ENCODE measurements at places on chromosomes 4 and X.

DNA sequence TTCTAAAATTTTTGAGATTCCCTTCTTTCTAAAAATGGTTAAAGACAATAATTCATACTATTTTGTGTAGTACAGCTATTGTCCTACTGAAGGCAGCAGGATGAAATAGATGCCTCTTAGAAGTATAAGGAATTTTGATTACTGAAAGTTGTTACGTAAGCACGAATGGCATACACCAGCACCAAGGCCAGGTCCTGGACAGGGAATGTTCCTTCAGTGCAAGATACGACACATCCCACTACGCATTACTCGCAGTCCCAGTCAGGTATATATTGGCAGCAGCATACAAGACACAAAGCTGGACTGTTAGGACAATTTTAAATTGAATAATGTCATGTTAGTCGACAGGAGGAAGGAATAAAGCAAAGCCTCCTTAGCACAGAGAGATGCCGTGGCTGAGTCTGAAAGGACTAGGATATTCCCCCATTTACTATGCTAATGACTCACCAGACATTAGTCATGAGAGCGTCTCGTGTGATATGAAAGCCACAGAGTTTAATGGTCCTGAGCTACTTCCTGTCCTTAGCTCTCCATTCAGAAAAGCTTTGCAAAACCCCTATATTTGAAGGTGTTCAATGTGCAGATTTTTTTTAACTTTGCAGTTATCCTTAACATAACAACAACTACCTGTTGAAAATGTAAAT is 504.3 kb downstream of the FAM133A start:
- peak; percentile 25 for DNase-seq

- DNase-seq = no peak
Measured at GRCh38 chrX:150421816-150422215, 58.7 kb downstream of the MAMLD1 start.

DNA sequence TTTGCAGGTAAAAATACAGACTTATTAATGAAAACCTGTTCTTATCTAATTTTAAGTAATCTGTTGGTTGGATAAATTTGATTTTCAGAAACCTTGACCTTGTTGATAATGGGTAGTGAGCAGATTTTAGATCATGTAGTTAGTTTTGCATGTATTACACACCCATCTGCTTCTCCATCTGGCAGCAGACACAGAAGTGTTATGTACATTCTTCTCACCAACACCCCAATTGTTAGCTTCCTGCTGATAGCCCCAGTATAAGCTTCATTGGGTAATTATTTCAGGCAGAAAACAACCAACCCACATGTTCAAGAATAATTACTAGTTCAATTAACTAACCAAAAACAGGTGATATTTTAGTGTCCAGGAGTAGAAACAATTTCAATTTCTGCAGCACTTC is 1740.5 kb upstream of the AGA start:
- no peak for DNase-seq

DNA sequence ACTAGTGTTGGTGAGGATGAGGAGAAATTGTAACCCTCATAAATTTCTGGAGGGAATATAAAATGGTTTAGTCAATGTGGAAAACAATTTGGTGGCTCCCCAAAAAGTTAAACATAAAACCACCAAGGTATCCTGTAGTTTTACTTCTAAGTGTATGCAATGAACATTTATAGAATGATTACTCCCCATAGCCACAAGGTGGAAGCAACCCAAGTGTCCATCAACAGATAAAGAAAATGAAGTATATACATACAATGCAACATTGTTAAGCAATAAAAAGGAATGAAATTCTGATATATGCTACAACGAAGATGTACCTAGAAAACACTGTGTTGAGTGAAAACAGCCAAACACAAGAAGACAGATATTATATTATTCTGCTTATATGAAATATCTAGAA is 569.1 kb upstream of the GRID2 start:
- peak; percentile 64 for DNase-seq

DNA sequence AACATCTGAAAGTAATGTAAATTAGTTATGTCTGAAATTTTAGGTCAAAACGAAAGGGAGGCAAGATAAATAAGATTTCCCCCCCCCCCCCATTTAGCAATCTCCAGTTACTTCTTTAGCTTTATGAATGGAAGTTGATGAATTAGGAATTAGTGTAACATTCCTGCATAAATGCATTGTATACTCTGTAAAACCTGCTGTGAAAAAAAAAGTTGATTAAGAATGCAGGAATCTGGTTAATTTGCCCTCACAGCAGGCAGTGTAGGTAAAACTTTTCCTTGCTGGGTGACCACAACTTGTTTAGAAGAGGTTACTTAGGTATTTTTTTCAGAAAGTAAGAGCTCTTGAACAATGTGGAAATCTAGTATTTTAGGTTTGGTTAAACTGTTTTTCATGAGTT is 15.3 kb downstream of the LARP7 start:
- DNase-seq = no peak

- peak; percentile 15 for DNase-seq
Measured at GRCh38 chrX:138034136-138034535, 468.2 kb downstream of the ZIC3 start.

DNA sequence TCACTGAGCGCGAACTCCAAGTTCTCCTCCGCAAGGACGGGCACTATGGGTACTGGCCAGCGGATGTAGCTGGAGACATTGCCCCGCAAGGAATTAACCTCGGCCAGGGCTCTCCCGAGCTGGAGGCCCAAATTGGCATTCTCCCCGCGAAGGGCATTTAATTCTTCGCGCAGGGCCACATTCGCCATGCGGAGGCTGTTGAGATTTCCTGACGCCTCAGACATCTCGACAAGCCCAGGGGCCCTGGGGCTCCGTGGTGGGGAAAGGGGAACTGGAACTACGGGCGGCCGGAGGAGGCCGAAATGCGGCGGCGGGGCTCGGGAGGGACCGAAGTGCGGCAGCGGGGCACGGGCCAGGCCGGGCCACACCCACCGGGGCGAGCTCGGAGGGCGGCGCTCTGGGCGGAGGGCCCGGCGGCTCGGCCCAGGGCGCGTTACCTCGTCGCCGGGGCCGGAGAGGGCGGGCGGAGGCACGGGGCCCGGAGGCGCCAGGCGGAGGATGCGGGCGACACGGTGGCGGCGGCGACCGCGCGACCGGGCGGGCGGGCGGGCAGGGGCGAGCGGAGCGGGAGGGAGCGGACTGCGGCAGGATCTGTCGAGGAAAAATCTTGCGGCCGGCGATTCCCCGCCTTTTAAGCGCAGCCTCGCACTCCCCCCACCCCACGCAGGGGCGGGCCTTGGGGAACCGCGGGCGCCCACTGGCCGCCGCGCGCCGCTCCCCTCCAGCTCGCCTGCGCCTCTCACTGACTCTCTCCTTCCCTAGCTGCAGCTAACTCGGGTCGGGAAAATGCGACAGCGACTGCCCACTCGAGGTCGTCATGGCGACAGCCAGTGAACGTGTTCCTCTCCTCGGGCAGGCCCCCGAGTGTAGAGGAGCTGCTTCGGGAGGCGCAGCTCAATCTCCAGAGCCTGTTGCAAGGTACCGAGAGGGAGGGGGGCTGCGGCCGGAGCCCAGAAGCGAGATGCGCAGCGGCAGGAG is at the start of gene RTL5:
Gene RTL5 (minus strand): TSS at position 599 of the 978 bp plus-strand sequence.
- no peak for DNase-seq

DNA sequence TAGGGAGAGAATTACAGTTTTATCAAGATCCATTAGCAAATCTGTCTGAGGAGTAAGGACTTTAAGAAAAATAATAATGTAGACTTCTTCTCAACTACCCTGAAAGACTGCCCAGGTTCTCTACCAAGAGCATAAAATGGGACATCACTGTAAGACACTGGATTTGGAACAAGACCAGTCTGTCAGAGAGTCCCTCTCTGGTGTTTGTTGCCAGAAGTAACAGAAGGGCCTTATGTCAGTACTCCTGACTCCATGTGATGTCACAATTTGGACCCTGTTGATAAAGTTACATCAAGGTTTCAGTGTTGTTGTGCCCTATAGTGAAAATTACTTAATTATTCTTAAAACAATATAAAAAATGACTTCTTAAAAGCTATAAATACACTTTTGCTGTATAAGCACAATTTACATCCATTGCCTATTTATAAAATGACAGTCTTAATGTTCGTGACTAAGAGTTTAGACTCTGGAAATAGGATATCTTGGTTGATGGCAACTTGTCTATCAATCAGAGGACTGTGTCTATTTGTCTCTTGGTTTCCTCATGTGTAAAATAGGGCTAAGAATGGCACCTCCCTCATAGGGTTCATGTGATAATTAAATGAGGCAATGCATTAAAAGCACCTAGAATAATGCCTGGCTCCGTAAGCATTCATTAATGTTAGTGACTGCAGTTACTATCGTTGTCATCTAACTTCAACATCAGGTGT is 57.8 kb downstream of the RS1 start:
- no peak for DNase-seq

GRCh38 chr4:20395160-20395773 is 143.6 kb downstream of the SLIT2 start:
- peak; percentile 60 for DNase-seq

GRCh38 chrX:9456250-9457074 is 8.4 kb upstream of the TBL1X start:
- no peak for DNase-seq

GRCh38 chr4:53916431-53916889 is 147.9 kb downstream of the CHIC2 start:
- no peak for DNase-seq

DNA sequence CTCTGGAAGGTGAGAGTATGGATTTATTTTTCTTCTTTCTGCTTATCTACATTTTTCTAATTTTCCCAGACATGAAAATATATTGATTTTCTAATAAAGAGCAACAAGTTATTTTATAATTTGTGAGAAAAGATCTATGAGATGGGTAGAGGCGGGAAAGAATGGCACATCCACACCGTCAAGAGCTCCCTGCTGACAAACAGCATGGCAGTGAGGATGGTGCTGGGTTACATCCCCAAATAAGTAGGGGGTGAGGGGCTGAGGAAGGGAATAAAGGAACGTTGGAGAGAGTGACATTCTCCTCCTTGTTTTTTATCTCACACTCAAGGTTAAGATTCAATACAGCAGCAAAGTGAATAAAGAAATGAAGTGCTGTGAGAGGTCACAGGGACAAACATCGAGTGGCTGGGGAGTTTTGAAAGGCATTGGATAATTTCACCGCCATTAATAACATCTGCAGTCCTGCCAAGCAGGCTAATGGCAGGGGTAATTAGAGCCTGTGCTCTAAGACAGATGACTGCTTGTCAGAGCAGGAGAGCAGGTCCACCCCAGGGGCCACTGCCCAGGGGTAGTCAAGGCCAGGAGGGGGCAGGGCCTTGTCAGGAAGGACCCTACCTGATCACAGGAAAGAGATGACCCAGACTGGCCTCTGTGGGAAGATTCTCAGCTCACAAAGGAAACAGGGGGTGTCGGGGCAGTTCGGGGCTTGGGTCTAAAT is 323.8 kb downstream of the FBXW7 start:
- DNase-seq = no peak

DNA sequence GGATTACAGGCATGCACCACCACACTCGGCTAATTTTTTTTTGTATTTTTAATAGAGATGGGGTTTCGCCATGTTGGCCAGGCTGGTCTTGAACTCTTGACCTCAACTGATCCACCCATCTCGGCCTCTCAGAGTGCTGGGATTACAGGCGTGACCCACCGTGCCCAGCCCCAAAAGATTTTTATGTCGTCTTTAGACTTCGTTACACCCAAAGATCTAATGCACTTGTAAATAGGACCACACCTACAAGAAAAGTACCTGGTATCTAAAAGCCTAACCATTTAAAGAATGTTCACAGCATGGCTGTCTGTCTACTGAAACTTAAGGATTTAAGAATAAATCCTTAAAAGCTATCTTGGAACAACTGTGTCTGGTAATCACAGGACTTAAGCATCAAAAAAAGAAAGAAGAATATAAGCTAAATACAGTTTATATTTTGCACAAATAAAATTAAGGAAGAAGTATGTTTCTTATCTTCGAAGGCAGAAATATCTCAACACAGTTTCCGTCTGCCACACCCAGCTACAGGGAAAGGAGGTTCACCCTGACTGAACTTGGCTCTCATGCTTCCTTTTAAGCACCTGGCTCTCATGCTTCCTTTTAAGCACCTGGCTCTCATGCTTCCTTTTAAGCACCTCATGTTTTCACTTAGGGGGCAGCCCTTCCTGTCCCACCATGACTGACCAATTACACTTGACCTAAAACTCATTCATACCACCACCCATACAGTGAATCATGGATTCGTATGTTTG is 92.0 kb upstream of the STS start:
- DNase-seq = no peak

- no peak for DNase-seq
Measured at GRCh38 chr4:139300431-139301112, 733 bp upstream of the NAA15 start.

DNA sequence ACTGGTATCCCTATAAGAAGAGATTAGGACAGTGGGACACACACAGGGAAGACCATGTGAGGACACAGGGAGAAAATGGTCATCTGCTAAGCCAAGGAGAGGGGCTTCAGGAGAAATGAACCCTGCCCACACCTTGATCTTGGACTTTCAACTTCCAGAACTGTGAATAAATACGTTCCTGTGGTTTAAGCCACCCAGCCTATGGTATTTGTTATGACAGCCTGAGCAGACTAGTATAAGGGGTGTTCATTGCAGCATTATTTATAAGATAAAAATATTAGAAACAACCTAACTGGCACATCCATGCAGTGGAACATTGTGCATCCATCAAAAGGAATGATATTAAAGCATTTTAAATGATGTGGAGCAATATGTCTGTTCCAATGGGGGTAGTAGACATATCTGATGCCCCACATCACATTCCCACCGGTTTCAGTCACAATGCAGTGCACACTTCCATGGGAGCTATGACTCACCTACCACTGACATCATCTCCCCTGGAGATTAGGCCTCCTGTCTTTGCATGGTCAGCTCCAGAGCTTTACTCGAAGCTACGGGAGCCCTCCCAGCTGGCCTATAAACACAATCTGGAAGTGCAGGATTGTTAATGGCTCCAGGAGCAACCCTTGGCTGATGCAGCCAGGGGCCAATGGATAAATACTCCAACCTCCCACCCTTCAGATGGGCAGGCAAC is 38.9 kb upstream of the MAMLD1 start:
- DNase-seq = no peak

DNA sequence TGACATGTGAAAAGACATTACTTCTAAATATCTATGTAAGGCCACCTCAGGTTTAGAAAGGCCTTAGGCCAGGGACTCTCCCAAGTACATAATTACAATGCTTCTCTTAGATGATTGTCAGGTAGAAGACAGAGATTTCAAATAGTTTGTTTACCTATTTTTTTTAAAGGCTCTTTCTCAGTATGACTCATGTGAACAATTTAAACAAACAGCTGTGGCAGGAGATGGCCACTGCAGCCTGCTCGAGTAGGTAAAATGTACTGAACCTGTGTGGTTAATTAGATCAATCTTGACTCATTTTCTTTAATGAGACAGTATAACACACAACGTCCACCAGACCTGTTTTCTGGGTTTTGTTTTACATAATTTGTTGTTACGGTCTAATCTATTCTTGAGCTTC is 50.2 kb downstream of the LEF1 start:
- DNase-seq = peak; percentile 54

DNA sequence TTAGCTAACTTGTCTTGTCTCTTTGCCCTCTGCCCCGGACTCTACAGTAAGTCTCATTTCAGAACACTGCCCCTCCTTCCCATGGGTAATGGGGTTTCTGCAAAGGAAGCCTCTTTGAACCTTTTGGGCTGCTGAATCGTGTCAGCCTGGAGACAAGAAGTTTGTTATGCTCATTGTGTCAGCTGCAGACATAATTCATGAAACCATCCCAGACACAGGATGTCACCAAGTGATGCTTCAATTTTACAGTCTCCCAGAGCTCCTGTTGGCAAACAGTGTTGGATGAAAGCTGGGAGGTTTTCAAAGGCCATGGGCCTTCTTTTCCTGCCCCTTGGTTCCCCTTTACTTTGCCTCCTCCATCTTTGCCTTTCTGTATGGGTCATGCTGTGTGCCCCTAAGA is 223.1 kb upstream of the TAPT1 start:
- DNase-seq = no peak

All from HT-29 (cell line).